Hematopoietic multipotent progenitor cell treated with erythropoietin and hydrocortisone succinate and interleukin-3 and kit ligand, for 6 days (in vitro differentiated cells): ENCODE measurements at places on chromosomes 3 and 15.
A peak's percentile ranks its signal among the peaks of the same experiment; 100 is the strongest.

DNA sequence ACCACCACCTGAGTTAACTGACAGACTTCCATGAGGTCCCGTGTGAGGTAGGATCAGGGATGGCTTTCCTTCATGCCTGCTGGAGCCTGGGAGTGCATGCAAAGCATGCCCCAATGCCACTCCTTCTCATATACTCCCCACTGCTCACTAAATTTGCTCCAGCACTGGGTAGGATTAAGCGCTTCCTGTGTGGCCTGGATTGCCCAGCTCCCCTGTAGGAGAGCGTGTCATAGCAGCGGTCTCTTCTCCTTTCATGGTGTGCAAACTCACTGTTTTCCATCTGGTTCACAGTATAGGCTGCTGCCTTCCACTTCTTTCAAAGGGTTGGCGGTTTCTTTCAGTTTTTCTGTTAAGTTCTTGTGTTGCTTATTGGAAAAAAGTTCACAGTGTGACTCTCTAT is 34.1 kb upstream of the ABI3BP start:
- no peak for DNase-seq

GRCh38 chr3:127475975-127476705 is 114.4 kb downstream of the TPRA1 start:
- peak; percentile 79 for DNase-seq

- no peak for DNase-seq
These were observed 30.0 kb upstream of the MEIS2 start for GRCh38 chr15:37130356-37130755.

DNA sequence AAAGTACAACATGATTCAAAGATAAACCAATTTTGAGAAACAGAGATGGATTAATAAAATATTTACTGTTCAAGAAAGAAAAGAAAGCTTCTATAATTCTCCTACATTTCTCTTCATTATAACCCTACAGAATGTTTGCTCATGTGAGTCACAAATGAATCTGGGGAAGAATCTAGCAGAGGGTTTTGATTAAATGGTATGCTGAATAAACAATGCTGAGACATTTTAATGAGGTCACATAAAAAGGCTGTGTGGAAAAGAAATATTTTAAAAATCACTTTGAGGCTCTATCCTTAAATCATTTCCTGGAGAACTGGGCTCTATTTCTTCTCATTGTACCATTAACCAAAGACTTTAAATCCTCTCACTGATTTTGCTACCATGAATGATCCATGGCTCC is 727.7 kb downstream of the NTRK3 start:
- DNase-seq: no peak

GRCh38 chr15:23424111-23424904 is 22.7 kb downstream of the GOLGA6L2 start:
- no peak for DNase-seq

- DNase-seq: no peak
These were observed 27.1 kb downstream of the EIF2AK4 start for GRCh38 chr15:39961051-39961450.

GRCh38 chr3:166453478-166453877 is 616.3 kb upstream of the BCHE start:
- no peak for DNase-seq

DNA sequence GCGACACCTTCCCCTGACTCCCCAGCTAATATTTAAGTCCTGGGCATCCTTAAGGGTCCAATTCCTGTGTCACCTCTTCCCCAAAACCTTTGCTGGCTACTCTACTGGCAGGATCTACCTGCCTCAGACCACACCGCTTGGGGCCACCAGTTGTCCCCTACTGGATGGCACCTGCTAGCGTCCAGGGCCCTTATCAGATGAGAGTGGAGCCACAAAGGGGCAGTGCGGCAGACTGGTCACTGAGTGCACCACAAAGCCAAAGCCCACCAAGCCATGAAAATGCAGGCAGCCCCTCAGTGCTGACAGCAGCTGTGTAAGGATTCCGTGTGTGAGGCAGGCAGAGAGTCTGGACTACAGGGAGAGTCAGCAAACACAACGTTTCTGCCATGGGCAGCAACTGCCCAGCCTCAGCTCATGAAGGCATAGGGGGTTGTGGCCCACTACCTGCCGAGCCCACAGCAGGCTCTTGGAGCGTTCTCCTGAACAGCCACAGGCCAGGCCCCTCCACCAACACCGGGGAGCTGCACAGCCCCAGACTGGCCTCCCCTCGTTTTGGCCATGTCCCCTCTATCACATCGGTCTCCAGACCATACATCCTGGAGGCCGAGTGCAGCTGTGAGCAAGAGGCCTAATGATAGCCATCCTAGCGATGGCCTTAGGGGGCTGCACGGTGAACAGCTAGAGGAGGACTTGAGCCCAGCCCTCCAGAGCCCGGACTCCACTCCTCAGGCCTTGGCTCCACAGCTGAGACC is 32.3 kb downstream of the ALDH1L1 start:
- no peak for DNase-seq

- DNase-seq: peak; percentile 23
These were observed 15.8 kb downstream of the CX3CR1 start for GRCh38 chr3:39264053-39264452.

GRCh38 chr3:44301746-44302145 is 36.8 kb upstream of the TCAIM start:
- DNase-seq: no peak

DNA sequence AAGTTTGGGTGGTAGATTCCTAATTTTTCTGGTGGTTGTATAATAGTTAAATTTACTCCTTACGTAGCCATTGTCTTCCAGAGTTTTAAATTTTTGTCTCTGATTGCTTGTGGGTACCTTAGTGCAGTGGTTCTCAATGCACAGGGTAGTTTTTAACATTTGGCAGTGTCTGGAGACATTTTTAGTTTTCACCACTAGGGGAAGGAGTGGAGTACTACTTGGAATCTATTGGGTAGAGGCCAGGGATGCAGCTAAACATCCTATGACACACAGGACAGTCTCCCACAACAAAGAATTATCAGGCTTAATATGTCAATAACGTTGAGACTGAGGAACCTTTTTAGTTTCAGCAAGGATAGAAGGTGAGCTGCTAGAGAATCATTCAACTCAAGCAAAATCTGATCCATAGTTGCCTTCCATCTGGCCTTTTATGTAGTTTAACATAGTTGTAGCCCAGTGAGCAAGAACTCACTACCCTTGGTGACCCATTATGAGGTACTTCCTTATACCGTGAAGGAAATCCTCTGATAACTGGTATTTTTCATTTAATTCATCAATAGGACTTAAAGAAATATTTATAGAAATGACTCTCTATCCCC is 8.6 kb upstream of the STX19 start:
- peak; percentile 67 for DNase-seq

- DNase-seq: no peak
These were observed 14.9 kb upstream of the C3orf22 start for GRCh38 chr3:126573492-126574117.

GRCh38 chr3:127688416-127689265 is 15.9 kb downstream of the ABTB1 start:
- no peak for DNase-seq

GRCh38 chr3:46082849-46083248 is 55.6 kb upstream of the XCR1 start:
- no peak for DNase-seq

GRCh38 chr3:11510356-11510755 is 133.4 kb downstream of the VGLL4 start:
- DNase-seq: no peak

GRCh38 chr3:200758-201325 is 4.3 kb downstream of the CHL1 start:
- no peak for DNase-seq

DNA sequence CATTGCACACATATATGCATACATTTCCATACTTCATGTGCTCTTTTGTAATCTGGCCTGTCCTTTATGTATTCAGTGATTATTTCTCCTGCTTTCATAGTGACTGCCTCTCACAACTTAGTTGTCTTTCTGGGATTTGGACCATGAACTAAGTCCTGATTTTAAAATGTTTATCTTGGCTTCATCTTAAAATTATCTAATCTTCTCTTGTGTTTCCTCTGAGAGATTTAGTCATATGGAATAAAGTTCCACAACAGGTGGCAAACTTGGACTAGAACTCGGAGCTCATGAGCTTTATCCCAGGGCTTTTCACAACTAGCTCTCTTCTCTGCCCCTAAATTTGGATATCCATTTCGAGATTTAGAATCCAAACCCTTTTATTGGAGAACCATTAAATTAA is 44.3 kb downstream of the U2SURP start:
- DNase-seq: no peak

DNA sequence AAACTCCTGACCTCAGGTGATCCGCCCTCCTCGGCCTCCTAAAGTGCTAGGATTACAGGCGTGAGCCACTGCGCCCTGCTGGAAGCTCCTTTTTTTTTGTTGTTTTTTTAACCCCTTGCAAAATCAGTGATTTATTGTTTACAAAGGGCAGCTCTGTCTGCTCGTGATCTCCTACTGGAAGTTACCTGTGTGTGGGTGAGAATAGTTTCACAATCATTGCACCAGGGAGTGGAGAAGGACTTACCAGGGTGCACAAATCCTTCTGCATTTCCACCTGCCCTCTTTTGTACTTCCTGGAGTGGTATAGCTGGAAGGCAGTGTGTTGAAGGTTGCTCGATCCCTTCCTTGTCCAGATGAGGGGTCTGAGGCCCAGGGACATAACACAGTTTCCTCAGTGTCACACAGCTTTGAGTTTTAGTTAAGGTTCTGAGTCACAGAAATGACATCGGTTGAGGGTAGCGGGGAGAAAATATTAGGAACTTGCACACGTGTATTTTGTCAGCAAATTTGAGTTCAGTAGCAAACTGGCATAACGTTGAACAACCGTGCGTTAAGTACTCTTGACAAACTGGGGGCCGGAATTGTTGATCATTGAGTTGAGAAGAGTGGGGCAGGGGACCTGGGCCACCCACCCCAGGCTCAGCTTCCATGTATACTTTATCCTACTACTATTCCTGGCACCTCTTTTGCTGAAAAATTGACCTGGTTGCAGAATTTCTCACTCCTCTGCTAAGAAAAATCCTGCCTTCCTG is 11.3 kb upstream of the TRAK1 start:
- no peak for DNase-seq

GRCh38 chr3:19432669-19433068 is 284.4 kb downstream of the KCNH8 start:
- DNase-seq: no peak

DNA sequence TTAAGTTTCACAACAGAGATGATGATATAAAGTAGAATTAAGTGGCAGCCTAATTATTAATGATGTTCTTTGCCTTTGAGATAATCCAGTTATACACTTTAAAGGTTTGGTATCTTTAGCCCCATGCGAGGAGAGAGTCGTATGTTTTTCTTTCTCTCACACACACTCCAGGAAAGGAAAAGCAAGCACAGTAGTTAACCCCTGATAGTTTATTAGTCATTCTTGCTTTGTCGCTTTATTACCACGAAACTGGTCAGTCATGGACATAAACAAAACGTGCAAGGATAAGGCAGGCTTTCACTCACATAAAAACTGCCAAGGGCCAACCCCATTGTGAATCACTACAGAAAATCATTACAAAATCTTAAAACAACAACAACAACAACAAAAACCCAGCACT is 866.9 kb downstream of the FHIT start:
- no peak for DNase-seq

- peak; percentile 15 for DNase-seq
These were observed 138.2 kb upstream of the IL12A start for GRCh38 chr3:159850481-159850880.

GRCh38 chr15:49979705-49980382 is 139.2 kb downstream of the ATP8B4 start:
- DNase-seq: no peak

DNA sequence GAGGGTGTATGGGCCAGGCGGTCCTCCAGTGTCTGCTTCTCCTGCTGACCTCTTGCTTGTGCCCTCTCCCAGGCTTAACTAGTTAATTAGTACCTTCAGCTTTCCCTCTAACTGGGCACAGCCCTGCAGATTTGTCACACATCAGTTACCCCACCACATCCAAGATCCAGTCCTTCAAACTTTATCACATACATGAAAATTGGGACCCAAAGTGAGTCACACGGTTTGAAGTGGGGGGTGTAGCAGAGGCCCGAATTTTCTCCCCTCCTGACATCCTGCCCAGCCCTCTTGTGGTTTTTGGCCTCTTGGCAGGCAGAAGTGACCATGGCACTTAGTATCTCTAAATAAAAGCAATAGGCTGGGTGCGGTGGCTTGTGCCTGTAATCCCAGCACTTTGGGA is 3.9 kb downstream of the MAPKAPK3 start:
- DNase-seq: peak; percentile 74

DNA sequence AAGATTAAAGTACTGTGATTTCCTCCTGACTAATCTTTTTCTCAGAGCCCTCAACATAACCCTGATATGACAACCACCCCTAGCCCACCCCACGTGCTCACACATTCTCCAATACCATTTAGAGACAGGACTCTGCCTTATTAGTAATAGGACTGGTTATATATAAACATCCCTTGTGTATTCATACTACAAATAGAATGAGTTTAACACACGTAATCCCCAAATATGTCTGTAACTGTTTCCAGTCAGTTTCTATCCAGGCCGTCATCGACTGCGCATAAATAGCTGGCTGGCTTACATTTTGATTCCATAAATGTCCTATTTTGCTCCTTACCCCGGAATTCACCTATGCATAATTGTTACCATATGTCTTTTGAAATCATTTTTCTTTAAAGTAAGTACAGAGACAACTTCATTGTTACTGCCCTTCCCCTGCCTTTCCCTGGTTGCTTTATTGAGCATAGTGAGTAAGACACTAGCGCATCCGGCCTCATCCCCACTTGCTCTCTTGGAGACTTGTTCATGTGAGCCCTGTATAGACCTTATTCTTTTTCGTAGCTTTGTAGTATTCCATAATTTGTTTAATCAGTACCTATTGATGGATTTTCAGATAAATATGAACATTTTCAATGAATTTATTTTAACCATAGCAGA is 3.5 kb upstream of the P2RY14 start:
- no peak for DNase-seq

DNA sequence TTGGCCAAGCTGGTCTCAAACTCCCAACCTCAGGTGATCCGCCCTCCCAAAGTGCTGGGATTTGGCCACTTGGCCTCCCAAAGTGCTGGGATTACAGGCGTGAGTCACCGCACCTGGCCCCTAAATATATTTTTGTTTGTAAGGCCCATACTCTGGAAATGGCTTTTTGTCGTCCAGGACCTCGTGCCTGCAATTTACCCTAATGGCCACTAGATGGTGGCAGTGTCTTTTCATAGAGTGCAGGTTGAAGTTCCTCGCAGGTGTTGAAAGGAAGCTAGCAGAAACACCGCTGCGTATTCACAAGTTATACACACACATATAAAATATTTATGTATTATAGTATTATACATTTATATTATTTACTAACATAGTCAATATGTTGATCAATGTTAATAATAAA is 97.2 kb downstream of the LRTM1 start:
- peak; percentile 57 for DNase-seq
